ENCODE measurements at places on chromosomes 12 and 14.

GRCh38 chr12:8702159-8702558, 4.4 kb downstream of the RIMKLB start:
- DNase-seq: no peak

DNA sequence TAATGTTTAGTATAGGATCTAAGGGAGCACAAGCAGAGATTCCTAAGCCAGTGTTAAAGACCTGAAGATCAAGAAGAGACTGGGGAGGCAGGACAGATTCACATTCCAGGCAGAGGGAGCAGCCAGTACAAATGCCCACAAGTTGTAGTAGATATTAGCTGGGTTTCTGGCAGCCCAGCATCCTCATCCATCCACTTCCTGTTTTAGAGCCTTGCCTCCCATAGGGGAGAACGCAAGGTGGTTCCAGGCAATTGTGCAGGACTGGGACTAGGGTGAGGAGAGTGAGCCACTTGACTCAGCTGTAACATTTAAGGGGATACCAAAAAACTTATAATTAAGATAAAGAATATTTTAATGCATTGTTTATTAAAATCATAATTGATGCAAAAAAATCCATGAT, 71.3 kb upstream of the PSMA6 start:
- no peak for DNase-seq

DNA sequence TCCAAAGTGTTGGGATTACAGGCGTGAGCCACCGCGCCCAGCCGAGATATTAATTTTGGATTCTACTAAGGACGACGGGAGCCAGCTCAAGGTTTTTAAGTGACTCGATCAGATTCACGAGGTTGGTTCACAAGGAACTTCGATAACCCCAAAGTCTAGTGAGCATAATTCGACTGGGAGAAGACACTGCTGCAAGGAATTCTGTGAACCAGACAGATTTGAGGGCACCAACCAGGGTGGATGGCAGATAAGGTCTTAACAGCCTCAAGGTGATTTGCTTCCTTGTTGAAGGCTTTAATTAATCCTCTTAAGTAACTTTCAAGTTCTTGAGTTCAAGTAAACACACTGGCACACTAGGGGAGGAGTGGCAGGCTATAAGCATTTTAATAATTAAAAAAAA, 1.1 kb upstream of the KLHDC2 start:
- DNase-seq: no peak

GRCh38 chr12:98653866-98654493, 8.9 kb downstream of the APAF1 start:
- no peak for DNase-seq

GRCh38 chr12:112756918-112757317, 34.6 kb upstream of the RPH3A start:
- no peak for DNase-seq

- no peak for DNase-seq
These were observed 35.2 kb upstream of the CPSF6 start for GRCh38 chr12:69204191-69204590.

- no peak for DNase-seq
These were observed 45.5 kb downstream of the DERA start for GRCh38 chr12:15956413-15957185.

DNA sequence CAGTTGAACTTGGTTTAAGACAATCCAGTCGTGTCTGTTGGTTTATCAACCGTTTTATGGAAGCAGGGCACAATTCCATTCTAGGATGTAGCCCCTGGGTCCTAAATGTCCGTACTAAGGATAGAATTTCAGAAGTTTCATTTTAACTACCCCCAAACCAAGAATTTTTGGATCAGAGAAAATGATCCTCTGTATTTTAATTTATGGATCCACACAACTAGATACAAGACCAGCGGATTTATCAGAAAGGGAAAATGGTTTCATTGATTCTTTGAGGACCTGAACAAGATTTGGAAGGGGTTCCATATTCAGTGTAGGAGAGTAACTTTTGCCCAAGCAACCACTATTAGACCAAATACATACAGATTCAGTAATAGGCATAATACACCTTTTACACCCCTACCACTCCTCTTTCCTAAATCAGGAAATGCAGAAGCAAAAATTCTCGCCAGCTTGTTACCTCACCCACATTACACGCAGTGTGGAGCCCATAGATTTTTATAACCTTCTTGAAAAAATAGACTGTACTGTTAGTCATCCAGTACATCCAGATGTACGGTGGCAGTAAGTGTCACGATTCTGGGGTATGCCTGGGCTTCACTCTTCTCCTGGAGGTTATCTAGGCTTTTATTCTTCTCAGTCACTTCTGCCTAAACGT, 1.4 kb upstream of the FBXL14 start:
- DNase-seq: no peak

DNA sequence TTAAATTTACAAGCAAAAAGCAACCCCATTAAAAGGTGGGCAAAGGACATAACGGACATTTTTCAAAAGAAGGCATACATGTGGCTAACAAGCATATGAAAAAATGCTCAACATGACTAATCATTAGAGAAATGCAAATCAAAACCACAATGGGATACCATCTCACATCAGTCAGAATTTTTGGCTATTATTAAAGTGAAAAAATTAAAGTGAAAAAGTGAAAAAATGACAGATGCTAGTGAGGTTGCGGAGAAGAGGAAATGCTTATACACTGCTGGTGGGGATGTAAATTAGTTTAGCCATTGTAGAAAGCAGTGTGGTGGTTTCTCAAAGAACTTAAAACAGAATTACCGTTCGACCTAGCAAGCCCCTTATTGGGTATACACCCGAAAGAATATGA, 7.9 kb downstream of the OTOGL start:
- no peak for DNase-seq

DNA sequence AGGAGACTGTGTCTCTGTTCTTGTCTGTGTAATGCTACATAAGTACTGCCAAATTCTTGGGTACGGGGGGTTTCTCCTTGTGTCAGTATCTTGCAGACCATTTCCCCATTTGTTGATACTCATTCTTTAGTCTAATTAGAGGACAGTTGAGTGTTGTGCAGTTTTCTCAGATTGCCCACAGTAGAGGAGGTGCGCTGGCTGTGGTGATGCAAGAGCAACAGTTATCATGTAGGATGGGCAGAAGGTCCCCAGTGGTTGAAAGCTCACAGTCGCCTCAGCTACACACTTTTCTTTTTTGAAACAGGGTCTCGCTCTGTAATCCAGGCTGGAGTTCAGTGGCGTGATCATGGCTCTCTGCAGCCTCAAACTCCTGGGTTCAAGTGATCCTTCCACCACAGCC, 37.8 kb upstream of the ATP2A2 start:
- DNase-seq: no peak

- no peak for DNase-seq
These were observed 150.3 kb upstream of the PRKD1 start for GRCh38 chr14:30077946-30078345.

DNA sequence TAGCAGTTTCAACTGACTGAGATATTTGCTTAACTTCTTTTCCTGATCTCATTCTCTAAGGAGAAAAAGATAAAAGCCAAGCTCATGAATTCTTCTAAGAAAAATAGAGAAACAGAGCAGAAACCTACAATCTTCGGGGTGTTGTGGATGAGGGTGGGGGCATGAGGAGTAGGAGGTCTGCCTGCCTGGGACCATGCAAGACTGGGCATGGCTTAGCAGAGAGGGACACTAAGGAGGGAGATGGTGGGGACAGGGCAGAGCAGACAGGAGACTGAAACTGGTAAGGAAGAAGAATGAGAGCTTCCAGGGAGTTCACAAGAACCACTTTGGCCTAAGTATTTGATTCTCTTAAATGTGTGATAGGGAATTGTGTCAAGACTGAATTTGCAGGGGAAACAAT, 188.0 kb downstream of the CFAP54 start:
- no peak for DNase-seq

- no peak for DNase-seq
These were observed 115.5 kb upstream of the G2E3 start for GRCh38 chr14:30443368-30444007.

GRCh38 chr12:3231399-3231876, 154.3 kb downstream of the TSPAN9 start:
- no peak for DNase-seq

GRCh38 chr14:28436821-28437220, 329.8 kb upstream of the FOXG1 start:
- no peak for DNase-seq

DNA sequence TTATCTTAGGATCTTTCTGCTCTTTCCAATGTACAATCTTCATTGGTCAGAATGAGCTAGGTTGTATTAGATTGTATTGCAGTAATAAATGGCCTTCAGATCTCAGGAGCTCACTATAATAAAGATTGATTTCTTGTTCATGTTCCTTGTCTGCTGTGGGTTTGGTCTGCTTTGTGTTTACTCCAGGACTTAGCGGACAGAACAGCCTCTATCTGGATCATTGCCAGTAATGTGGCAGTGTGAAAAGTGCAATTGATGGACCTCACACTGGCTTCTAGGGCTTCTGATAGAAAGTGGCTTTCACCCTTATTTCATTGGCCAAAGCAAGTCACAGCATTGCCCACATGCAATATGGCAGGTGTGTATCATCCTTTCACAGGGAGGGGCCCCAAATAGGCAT, 81.2 kb downstream of the BTG1 start:
- DNase-seq: no peak

DNA sequence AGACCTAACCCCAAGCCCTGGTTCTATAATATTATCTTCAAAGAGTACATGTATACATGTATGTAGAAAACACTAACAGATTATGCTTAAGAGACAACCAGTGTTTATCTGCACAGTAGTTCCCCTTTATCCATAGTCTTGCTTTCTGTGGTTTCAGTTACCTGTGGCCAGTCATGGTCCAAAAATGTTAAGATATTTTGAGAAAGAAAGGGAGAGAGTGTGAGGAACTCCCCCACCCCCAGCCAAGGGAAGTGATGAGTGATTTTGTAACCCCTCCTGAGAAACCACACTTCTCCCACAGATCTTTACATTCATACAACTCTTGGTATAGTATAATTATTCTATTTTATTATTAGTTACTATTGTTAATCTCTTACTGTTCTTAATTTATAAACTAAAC, 77.3 kb upstream of the CNTN1 start:
- no peak for DNase-seq

- DNase-seq: no peak
These were observed 4.7 kb downstream of the RPS29 start for GRCh38 chr14:49581209-49582112.
